ENCODE measurements at places on chromosomes 13 and 19. TPM values are rescaled to one million over a fixed set of nuclear protein-coding genes. Genes with fewer than 3 reads are reported as not detected.

DNA sequence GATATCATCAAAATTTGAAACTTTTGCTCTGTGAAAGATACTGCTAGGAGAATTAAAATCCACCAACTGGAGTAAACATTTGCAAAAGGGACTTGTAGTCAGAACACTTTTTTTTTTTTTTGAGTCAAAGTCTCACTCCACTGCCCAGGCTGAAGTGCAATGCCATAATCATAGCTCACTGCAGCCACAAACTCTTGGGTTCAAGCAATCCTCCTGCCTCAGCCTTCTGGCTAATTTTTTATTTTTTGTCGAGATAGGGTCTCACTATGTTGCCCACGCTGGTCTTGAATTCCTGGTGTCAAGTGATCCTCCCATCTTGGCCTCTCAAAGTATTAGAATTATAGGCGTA, 9.7 kb downstream of the ELAVL1 start:
- no peak overlapping the region for H3K4me3 ChIP-seq
- H3K27ac ChIP-seq, result no peak overlapping the region
- no peaks in the 10 kb centered on the region for H3K4me1 ChIP-seq
- H3K27me3 ChIP-seq, result no peaks in the 10 kb centered on the region
- peaks cover 34% of the 10 kb centered on the region for H3K36me3 ChIP-seq

- peaks cover 4% of the 10 kb centered on the region for H3K36me3 ChIP-seq
- H3K27me3 ChIP-seq, result no peaks in the 10 kb centered on the region
- H3K4me1 ChIP-seq, result peaks cover 37% of the 10 kb centered on the region
- peak; percentile 91 for DNase-seq
Observed at GRCh38 chr19:35903550-35904179, 1.3 kb downstream of the HCST start.

DNA sequence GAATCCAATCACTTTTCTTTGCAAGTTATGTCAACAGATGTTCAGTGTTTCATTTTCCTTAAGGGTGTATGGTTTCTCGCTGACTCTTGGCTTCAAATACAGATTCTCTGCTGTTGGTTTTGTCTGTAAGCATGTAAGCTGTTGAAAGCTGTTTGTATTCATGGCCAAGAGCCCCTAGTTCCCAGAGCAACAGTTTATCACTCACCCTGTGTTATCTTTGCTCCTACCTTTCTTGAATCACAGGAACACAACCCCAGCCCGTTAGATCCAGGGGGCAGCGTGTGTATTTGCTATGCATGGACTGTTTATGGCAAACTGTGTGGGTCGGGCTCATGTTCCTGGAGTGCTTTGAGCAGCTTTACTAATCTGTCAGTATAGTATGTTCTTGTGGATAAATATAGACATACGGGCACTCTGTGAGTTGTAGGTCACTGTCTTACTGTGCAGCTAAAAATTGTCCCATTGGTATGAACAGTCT, 28.9 kb downstream of the FRY start:
- H3K4me1 ChIP-seq, result no peaks in the 10 kb centered on the region
- no peaks in the 10 kb centered on the region for H3K36me3 ChIP-seq
- DNase-seq, result no peak
- no peak overlapping the region for H3K4me3 ChIP-seq

ACP5 gene
- 14.7 TPM for polyA plus RNA-seq
